ENCODE measurements at places on chromosomes 1 and 21.

DNA sequence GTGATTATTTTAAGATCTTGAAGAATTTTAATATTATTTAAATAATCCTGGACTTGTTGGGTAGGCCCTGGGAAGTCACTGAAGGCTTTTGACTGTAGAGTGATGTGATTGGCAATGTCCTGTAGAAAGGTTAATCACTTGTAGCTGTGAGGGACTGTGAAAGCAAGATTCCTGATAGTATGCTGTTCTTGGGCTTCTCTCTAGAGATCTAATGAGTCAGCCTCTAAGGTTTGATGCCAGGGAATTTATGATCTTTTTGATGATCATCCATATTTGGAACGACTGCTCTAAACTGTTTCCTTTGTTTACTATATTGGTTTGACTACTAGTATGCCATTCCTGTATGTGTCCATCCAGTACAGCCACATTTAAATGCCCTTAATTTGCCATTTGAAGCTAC is 56.5 kb downstream of the CAMSAP2 start:
- no peak for DNase-seq

DNA sequence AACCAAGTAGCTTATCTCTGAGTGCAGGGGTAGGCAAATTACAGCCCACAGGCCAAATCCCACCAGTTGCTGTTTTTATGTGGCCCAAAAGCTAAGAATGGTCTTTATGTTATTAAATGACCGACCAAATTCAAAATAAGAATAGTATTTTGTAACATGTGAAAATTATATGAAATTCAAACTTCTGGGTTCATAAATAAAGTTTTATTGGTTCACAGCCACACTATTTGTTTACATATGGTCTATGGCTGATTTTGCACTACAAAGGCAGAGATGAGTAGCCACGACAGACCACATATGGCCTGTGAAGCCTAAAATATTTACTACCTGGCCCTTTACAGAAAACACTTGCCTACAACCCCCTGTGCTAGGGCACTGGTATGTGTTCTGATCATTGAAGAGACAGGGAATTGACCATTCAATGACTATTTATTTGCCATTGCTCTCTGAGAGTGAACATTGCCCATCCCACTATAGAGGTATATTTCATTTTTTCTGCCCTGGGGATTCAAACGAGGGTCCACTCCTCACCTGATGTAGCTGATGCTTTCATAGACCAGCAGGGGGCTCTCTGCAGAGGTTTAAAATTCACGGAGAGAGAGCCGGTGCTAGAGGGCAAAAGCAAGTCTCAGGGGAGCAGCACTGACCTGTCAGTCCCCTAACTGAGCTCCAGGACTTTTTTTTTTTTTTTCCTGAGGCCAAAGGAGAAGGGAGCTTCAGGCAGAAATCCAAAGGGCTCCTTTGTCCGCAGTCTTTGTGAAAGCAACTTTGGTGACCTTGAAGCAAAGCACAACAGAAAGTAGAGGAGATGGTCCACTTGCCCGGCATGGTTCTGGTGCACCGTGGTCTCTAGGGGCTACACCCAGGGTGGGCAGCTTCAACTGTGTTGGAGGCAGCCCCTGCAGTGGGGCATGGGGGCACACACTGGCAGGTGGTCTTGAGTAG is 7.3 kb upstream of the GNL2 start:
- peak; percentile 30 for DNase-seq

GRCh38 chr1:2279817-2280216 is 51.7 kb downstream of the SKI start:
- DNase-seq = no peak

GRCh38 chr21:16794950-16795349 is 717.9 kb upstream of the CXADR start:
- DNase-seq = no peak

- no peak for DNase-seq
Observed at GRCh38 chr1:177928952-177929351, 40.9 kb downstream of the SEC16B start.

GRCh38 chr1:25099343-25099951 is 132.9 kb downstream of the SYF2 start:
- DNase-seq = no peak

DNA sequence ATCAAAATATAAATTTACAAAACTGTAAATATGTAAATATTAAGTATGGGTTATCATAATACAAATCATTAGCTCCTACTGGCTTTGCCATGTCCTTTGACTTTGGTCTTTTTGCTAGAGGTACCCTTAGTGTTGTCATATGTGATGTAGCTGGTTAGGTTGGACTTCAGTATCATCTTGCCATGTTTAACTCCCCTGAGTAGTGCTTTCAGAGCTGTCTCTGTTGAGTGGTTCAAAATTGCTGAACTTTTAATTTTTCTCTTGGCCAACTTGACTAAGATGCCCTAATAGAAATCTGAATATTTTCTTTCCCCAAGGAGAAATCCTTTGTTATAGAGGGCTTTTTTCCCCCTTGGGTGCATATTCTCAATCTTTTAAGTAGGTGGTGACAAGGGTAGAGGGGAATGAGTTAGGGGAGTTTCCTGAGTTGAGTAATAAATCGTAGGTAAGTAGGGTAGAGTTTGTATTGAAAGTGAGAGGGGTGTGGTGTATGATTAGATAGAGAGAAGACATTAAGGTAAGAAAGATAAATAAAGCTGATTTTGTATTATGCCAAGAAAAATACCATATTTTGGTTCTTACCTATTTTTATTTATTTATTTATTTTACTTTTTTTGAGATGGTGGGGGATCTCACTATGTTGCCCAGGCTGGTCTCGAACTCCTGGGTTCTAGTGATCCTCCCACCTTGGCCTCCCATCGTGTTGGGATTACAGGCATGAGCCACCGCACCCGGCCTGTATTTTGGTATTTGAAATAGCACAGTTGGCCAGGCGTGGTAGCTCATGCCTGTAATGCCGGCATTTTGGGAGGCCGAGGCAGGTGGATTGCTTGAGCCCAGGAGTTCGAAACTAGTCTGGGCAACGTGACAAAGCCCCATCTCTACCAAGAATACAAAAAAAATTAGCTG is 21.8 kb downstream of the RPRD2 start:
- DNase-seq = no peak

DNA sequence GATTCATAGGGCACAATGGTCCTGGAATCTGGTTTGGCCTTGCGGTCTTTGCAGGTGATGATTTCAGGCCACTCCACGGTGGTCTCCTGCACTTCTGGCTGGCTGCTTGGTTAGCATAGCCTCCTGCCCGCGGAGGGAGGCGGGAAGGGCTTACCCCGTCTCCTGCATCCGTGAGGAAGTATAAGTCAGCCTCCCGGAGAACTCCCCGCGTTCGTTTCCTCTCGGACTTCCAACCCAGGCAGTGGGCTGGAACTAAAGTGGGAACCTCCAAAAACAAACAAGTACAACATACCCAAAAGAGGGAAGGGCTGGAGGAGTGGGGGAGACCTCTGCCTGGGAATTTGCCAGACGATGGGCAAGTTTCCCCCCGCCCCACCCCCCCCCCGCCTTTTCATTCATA is 939 bp upstream of the CCN1 start:
- no peak for DNase-seq

- DNase-seq = no peak
Observed at GRCh38 chr1:177053648-177054047, 110.9 kb downstream of the ASTN1 start.

DNA sequence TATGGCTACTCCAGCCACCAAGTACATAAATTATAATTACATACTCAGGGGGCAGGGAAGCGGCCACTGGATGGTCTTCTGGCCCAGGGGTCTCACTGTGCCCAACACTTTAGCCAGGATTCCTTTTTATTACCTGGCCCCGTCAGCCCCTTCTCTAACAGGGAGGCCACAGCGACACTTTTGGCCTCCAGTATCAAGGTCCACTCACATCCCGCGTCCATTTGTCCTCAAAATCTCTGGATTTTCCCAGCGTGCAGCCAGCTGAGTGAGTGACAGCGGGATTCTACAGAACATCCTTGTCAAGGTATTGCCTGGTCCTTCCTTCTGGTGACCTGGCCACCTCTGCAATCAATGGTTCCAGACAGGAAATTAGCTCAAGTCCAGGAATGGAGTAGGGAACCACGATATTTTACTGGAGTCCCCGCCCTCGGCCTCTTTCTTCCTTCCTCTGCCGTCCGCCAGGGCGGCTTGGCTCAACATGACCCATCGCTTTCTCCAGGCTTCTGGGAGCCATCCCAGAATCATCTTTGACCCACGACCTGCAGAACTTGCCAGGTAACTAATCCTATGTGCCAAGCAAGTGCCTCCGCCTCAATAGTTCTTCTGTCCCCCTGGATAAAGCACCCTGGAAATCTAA is 2.7 kb upstream of the COL6A2 start:
- DNase-seq = no peak

DNA sequence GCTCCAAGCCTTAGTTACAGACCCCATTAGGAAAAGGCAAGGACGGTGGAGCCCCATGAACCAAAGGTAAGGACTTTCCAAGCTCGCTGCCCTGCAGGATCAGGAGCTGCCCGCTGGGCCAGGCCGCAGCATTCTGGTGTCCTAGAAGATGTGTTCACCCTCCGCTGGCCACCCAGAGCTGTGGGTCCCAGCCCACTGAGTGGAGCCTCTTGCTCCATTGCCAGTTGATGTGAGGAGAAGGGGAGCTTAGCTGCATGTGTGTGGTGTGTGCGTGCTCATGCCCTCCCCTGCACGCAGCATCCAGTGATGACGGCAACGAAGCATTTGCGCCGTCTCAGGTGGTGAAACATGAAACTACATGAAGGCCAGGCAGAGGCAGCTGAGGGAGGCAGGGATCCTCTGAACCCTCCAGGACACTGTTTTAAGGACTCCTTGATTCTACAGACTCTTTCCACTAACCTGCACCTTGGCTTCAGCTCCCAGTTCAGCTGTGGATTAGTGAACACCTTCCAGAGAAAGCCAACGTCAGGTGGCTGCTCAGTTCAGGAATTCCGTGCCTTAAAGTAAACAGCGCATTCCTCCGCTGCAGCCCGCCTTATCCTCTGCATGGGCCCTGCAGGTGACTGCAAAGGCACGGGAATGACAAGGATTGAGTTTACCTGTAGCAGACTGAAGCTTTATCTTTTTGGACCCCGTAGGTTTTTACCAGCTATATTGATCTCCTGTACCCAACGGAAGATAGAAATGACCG is 48.7 kb downstream of the SMYD2 start:
- DNase-seq = no peak

GRCh38 chr1:48943393-48943792 is 166.7 kb upstream of the BEND5 start:
- no peak for DNase-seq

- DNase-seq = no peak
Observed at GRCh38 chr1:156366378-156367166, 2.4 kb upstream of the RHBG start.

GRCh38 chr21:37496972-37497371 is 130.4 kb downstream of the DYRK1A start:
- no peak for DNase-seq

- no peak for DNase-seq
Observed at GRCh38 chr1:184190616-184191015, 139.1 kb downstream of the TSEN15 start.

GRCh38 chr1:110495926-110496600 is 22.9 kb downstream of the KCNA10 start:
- DNase-seq = peak; percentile 76
